ENCODE measurements at places on chromosomes 7 and 10.

GRCh38 chr7:33243319-33243881, 114.0 kb downstream of the BBS9 start:
- no peak for DNase-seq

DNA sequence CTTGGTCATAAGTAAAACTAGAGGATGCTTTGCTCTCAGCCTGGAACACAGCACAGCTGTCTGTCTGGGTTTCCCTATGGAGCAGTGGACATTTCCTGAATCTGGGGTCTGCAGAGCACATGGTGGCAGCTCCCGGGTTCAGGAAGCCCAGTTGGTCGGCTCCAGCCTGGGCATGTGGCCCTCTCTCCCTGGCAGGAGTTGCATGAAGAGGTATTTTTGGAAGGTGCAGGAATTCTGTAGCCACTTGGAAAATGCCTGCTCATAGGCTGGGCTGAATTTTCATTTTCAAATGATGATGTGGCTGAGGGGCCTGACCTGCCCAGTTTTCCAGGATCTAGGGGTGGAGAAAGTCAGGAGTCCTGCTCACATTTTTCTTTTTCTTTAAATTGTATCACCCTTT, 6.7 kb upstream of the TPST1 start:
- DNase-seq: no peak

- DNase-seq: no peak
Measured at GRCh38 chr7:13801669-13802068, 187.8 kb downstream of the ETV1 start.

- DNase-seq: peak; percentile 9
Measured at GRCh38 chr7:116809636-116810266, 52.6 kb upstream of the CAPZA2 start.

DNA sequence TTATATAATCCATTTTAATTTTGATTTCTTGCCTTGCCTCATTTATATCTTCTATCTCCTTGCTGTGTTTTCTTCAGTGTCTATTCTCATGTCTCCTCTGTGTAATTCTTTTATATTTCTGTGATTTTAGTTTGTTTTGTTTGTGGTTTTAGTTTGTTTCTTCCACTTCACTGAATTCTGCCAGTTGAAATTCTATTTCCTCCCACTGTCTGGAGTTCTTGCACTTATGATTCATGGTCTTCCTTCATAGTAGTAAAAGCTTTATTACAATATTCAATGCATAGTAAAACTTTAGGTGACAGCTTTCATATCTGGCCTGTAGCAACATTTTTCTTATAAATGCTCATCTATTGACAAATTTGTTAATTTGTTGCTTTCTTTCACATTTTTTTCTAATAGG, 113.3 kb downstream of the MAGI2 start:
- no peak for DNase-seq

GRCh38 chr7:22651036-22651435, 76.0 kb upstream of the IL6 start:
- no peak for DNase-seq

GRCh38 chr10:61634746-61635145, 28.0 kb upstream of the CABCOCO1 start:
- no peak for DNase-seq

DNA sequence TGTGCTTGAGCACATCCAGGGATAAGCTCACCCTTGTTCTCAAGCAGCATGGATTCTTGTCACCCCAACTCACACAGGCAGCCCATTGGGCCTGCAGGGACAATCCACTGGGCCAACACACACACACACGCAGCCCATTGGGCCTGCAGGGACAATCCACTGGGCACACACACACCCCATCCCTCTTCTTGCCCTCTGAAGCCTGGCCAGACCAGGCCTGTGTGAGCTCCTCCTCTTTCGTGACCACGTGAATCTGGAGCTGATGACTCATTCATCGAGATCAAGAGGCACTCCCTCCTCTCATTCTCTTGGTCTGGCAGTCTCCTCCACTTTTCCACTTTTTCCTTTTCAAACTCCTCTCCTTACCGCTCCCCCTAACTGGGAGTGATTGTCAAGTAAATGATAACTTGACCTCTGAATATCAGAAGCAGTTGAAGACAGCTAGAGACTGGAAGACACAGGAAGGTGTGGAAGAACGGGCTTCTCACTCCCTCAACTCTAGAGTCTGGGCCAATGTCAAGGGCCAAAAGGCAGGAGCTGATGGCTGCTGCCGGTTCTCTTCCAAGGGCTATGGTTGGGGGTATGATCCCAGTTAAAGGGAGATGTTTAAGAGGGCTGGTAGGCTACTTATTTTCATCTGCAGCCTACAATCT, 89.7 kb downstream of the HIPK2 start:
- no peak for DNase-seq

DNA sequence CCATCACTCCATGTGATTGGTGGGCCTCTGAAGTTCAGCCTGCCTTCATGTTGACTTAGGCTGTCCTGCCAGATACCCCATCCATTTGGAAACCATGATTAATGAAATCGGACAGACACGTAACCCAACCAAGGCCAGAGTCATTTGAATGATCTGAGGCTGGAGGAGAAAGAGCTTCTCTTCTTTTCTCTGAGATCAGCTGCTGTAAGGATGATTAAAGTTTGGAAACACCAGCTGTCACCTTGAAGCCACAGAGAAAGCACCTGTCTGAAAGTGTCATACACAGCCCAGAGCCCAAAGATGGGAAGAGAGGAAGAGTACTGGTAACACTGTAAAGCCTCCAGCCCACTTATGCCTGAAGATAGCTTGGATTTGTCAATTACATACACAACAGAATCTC, 22.9 kb downstream of the NEBL start:
- DNase-seq: no peak
